Stromal cell of bone marrow (primary cell): ENCODE measurements at places on chromosomes 2 and 18.

GRCh38 chr2:74079522-74080341, 68.0 kb downstream of the BOLA3 start:
- no peak for DNase-seq

- no peak for DNase-seq
Measured at GRCh38 chr2:3522961-3523421, 3.7 kb upstream of the ADI1 start.

- peak; percentile 9 for DNase-seq
Measured at GRCh38 chr2:24015562-24016375, 5.9 kb downstream of the MFSD2B start.

DNA sequence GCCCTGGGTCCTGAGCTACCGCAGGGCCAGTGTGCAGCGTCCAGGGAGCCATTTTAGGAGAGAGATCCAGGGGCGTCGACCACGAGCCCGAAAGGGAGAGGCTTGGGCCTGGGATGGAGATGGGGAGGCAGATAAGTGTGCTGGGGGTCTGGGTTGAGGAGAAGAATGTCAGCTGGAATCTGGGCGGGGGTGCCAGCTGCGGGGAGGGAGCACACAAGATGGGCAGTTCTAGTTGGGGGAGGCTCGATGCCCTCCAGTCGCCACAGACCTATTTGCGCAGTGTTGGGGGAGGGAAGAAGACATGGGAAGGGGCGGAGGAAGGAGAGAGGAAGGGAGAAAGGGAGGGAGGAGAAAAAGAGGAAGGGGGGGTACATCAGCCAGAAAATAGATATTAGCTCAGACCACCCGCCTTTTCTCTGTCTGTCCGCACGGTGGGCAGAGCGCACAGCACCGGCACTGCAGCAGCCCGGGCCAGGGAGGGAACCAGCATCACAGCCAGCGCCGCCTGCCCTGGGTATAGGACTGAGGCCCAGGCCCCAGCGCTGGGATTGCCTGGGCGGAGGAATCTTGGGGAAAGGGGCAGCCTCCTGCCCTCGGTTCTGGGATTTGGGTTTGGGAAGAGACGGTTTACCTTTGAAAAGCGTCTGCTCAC, 1.9 kb upstream of the HOXD11 start:
- no peak for DNase-seq

DNA sequence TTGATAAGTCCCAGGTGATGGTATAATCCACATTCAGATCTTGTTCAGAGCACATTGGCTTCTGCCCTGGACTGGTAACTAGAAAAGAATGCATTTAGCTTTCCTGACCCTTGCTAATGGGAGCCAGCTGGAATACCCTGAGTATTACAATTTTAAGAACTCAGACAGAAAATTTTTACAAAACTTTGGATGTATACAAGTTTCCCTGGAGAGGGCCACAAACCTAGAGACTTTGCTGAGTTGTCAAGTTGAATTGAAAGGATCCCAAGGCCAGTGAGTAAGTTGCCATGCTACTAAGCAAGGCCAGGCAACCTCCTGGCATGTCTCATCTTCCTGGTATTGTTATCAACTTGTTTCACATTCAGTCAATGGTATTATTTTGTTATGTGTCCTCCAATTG, 20.0 kb upstream of the NABP1 start:
- peak; percentile 85 for DNase-seq

DNA sequence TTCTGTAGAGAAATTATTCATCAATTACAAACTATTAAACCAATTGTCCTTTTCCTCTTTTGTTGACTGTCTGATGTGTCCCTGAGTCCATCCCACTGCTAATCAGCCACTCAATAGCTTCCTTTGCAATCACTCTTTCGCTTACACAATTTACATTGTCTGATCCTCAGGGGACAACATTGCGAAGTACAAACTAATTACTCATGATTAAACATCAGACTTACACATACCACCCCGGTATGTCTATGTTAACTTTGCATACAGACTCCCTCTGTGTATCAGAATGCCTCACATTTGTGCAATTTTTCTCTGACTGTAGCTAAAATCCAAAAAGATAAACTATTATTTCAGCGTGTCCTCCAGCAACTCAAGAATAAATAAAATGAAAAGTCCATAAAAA, 264.4 kb upstream of the REV1 start:
- no peak for DNase-seq

DNA sequence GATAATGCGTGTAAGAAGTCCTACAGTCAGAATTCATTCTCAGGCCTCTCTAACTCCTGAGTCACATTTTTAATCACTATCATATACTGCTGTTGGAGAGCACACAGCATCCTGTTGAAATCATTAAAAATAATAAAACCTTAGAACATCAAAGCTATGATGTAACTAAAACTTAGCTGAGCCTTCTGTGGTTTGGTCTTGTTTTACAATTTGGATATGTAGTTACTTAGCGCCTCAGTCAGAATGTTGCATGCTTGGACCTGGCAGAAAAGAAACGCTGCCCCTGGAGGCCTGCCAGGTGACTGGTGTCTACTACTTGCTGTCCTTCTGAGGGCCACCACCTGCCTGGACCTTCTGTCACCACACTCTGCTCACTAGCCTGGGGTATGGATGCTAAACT, 261.1 kb upstream of the RASGRP3 start:
- DNase-seq: peak; percentile 83

DNA sequence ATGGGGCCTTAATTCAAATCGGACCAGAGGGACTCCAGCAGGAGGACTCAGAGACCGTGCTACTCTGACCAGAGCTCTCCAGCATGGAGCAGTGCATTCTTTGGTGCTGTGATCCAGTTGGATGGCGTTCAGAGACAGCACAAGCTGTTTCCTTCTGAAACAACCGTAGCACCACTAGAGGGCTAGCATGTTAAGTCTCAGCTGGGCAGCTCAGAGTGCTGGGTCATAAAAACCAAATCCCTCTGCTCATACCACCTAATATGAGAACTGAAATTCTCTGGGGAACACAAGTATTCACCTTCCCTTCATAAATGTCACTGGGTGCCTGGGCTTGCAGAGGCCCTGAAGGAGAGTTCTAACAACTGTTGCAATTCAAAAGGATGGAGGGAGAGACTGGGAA, 97.7 kb upstream of the TFCP2L1 start:
- no peak for DNase-seq

GRCh38 chr2:74984947-74985637, 26.6 kb downstream of the POLE4 start:
- no peak for DNase-seq

DNA sequence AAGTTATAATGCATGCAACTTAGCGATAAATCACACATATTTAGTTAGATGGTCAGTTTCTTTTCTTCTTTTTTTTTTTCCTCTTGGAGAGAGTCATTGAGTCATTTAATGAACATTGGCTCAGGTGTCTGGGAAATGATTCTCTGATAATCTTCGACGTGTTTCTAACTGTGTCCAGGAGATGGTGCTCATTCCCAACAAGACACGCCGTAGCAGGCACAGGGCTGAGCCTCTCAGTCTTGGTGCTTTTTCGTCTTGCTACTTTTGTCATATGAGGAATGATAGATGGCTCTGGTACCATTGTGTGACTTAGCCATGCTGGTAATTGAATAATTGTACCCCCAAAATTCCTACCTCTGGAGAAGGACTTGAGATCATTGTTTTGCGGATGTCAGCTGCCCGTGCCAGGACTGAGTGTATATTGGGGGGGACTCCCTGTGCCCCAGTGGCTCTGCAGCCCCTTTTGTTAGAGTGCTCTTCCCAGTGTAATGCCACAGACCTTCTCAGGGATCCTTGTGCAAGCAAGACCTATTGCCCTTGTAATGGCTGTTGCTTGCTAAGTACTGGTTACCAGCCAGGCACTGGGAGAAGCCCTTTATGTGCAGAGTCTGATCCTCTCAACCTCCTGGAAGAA, 107.6 kb upstream of the CYRIA start:
- peak; percentile 25 for DNase-seq

GRCh38 chr2:42051543-42052235, 3.9 kb downstream of the PKDCC start:
- DNase-seq: no peak

DNA sequence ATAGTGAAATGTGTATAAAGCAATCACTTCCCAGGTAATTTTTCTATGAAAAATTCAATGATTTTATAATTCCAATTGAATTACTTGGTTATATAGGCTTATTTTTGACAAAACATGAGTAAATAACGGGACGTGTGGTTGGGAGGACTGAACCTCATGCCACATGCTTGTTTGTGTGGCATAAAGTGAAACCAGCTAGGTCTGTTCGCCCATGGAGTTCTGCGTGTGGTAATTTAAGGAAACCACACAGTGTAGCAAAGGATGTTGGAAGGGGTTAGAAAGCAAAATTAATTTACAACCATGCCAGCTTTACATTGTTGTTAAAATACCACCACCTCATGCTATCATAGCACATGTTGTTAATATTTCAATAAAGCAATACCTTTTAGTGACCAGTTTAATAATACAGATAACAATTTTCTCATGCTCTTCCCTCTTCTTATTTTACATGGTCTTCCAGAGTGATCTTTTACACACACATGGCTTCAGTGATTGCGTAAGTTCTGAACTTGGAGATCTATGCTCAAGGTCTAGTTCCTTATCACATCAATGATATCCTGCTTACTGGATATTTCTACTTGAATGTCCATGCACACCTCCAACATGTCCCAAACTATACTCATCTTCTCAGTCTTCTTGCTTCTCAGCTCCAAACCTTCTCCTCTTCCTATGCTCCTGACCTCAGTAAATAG, 156.4 kb upstream of the ITGA4 start:
- no peak for DNase-seq

DNA sequence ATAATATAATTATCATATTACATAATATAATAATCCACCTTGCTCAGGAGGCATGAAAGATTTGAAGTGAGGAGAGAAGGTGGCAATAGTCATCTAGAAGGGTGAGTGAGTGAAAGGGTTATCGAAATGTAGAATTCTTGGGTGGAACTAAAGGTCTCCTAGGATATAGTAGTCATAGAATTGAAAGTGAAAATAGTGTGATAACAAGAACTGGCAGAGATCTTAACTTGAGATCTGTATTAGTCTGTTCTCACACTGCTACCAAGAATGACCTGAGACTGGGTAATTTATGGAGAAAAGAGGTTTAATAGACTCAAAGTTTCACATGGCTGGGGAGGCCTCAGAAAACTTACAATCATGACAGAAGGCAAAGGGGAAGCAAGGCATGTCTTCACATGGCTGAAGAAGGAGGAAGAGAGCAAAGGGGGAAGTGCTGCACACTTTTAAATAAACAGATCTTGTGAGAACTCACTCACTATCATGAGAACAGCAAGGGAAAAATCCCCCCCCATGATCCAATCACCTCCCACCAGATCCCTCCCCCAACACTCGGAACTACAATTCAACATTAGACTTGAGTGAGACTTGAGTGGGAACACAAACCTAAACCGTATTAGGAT, 351.5 kb downstream of the NR4A2 start:
- DNase-seq: no peak

DNA sequence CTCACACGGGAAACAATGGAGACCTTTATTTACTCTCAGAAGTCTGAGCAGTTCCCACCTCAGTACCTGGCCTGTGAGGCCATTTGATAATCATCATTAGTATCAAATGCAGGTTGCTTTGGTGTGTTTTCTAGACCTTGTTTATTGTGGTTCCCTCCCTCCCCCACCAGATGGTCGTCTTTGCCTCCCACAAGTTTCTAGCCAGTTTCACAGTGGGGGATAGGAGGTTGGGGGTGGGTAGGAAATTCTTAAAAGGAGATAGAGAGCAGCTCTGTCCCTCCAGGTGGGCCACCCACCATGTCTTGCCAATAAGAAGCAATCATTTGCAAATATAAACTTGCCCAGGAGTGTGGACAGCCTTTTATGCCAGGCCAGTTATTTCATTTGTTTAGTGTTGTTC, 31.3 kb downstream of the SETBP1 start:
- no peak for DNase-seq

GRCh38 chr2:67259556-67260342, 137.4 kb upstream of the ETAA1 start:
- peak; percentile 25 for DNase-seq

GRCh38 chr2:51290725-51291124, 258.8 kb upstream of the NRXN1 start:
- DNase-seq: peak; percentile 2

DNA sequence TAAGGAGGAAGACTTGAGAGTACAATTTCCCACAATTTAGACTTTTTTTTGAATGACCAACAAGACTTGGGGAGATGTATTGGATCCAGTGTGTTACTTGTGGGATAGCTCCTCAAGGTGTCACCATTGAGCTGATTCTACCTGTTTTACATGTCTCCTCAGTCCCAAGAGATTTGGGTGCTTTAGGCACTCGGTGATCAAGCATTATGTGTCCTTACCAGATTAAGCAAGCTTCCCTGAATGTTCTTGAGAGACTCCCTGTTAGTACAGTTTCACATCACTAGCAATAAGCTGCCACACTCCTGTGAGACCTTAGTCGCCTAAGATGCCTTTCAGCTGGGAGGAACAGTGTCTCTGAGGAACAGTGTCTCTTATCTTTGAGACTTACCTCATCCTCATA, 384.3 kb upstream of the SYT4 start:
- no peak for DNase-seq

DNA sequence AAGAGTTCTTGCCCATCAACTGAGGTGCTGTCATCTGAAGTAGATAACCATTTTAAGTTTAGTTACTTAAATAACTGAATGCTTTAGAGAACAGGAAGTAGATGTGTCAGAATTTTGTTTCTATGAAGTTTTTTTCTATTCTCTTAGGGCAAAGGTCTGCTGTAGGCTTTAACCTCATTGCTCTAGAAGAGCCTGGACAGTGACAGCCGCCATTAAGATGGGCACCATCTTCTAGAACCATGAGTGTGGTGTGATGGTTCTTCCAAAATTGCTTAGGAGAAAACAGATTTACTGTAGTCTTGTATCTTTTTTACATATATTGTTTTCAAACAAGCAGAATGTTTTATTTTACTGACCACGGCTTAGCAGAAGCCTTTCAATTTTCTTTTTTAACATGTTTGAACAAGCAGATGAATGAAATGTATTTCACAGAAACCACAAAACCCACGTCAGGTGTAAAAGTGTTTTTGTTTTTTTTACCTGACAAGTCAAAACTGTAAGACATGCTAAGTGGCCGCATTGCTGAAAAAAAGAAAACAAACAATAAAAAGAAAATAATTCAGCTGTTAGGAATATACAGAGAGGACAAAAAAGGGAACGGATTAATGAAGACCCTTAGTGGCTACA, 77.9 kb downstream of the PRELID3A start:
- no peak for DNase-seq

DNA sequence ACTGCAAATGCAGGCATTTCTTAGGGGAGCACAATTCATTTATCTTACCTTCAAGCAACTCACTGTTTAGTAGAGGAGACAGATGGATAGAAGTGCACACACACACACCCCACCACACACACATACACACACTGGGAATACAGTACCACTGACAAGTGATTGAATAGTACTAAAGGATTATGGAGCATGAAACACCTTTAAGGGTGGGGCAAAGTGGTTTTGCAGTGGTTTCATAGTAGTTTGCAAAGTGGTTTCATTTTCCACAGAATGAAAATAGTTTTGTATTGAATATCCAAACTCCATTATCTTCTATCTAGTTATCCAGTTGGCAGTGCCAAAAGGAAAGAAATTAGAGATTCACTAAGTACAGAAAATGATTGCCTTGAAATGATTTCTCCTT, 18.9 kb downstream of the KIF5C start:
- no peak for DNase-seq
